Prostate gland (tissue), 2 donors: ENCODE measurements at places on chromosomes 12 and 14. TPM values are rescaled to one million over a fixed set of nuclear protein-coding genes. Genes with fewer than 3 reads are reported as not detected.

- no peak for DNase-seq
Measured at GRCh38 chr12:69484428-69484827, 14.2 kb downstream of the FRS2 start.

DNA sequence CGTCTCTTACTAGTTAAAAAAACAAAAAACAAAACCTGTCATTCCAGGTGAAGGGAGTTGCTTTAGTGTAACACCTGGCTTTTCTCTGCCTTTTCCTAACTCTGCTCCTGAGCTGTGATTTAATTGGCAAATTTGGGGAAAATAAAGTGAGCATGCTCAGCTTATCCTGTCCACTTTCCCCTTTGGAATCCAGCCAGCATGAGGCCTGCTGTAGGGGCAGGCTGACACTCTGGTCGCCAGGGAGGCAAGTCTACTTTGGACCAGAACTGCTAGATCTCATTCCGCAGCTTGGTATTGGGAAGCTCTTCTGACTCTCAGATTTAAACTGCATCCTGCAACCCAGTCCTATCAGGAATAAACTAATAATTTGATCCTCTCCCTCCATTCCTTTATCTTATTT is 30.1 kb downstream of the CDKN1B start:
- DNase-seq, result no peak

Gene SERPINA5
- total RNA-seq, result 2.6 TPM

Gene KRT6C
- not detected for total RNA-seq
